ENCODE measurements at places on chromosomes 16 and 17.

DNA sequence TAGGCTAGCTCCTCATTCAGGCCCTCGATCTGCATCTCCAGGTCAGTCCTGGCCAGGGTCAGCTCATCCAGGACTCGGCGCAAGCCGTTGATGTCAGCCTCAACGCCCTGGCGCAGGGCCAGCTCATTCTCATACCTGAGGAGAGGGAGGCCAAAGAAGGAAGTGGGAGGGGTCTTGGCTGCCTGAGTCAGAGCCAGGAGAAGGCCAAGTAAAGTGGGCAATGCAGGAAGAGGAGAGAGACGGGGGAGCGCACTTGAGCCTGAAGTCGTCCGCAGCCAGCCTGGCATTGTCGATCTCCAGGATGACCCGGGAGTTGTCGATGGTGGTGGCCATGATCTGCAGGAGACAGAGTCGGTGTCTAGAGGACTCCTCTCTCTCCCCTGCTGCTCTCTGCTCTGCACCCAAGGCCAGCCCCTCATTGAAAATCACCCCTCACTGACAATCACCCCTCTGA lies 1.8 kb downstream of the KRT15 start:
- no peak for DNase-seq

GRCh38 chr16:1524366-1524765 lies 9.1 kb upstream of the TMEM204 start:
- DNase-seq = no peak

DNA sequence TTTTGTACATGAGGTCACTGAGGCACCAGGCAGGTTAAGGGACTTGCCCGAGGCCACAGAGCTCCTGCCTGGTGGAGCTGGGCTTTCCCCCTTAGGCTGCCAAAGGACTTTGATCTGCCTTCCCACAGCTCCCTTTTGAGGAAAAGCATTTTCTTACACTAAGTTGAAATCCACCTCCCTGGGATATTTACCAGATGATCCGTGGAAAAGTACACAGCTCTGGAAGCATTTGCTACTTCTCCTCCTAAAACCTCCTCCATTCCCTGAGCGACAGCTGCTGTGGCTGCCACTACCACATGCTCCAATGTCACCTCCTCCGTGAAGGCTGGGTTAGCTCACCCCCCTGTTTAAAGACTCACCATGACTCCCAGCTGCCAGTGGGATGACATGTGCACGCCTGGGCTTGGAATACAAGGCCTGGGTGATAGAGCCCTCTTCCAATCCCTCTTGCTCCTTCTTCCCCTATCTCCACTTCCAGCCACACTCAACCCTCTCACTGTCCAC lies 1.2 kb upstream of the MPRIP start:
- no peak for DNase-seq

DNA sequence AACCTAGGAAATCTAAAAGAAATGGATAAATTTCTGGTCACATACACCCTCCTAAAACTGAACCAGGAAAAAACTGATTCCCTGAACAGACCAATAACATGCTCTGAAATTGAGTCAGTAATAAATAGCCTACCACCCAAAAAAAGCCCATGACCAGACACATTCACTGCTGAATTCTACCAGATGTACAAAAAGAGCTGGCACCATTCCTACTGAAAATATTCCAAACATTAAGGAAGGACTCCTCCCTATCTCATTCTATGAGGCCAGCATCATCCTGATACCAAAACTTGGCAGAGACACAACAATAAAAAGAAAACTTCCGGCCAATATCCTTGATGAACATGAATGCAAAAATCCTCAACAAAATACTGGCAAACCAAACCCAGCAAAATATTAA lies 52.9 kb downstream of the TTC19 start:
- no peak for DNase-seq

GRCh38 chr17:60391471-60392041 lies 377 bp downstream of the USP32 start:
- DNase-seq = no peak

GRCh38 chr17:40915199-40915661 lies 22.2 kb downstream of the KRT23 start:
- no peak for DNase-seq

DNA sequence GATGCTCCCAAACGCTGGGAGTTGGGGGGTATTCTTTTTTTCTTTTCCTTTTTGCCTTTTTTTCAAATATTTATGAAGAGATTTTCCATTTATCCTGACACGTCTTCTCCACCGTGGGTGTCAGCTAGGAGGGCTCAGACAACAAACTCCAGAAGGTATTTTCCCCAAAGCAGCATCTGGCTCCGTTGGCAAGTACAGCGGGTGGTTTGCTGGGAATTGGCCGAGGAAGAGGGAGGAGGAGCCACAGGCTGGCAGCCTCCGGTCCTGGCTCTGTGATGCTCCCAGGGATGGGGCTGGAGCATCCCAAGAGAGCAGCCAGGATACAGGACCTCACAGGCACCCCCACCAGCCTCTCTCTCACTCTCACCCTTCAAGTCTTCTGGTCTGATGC lies 10.9 kb upstream of the CACNG4 start:
- DNase-seq = no peak

DNA sequence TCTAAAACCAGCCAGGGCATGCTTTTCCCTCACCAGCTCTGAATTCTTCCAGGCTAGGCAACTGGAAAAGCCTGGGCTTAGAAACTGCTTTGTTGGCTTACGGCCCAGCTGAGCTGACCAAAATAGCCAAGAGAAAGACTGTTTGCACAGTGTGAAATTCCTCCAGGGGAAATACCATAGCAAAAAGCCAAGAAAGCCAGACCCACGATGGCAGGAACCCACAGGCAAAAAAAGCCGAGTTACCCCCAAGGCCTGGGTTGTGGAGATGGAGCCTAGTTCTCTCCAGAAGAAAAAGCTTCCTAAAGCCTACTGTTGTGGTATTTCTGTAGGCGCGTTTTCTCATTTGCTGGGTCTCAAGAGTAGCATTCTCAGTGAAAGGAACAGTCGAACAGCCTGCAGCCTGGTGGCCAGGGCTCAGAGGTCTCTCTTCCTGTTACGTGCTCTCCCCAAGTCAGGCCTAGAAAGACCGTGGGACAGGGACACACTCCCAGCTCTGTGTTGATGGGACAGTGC lies 9.2 kb downstream of the SP2 start:
- no peak for DNase-seq

DNA sequence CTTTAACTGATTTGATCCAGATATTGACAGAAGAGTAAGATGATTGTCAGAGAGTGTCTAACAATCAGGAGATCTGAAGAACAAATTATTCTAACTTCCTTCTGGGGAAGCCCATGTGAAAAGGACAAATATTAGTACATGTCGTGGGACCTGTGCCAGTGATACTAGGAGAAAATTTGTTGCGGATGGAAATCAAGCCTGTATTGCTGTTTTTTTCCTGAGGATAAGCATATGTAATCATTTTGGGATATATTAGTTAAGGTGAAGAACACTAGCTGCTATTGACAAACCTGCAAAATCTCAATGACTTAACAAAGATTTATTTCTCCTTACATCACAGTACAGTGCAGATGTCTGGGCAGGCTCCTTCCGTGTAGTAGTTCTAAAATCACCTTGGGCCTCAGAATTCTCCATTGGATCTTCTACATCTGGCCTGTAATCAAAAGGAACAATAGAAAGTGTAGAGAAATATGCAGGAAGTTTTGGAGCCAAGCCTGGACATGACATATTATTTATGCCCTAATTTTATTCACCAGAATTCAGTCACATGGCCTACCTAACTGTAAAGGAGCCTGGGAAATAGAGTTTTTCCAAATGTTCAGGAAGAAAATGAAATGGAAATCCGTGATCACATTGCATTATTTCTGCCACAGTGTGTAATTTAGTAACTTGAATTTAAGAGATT lies 58.3 kb downstream of the CYB561 start:
- DNase-seq = no peak
